Lung (tissue), 17 donors: ENCODE measurements at places on chromosomes 1 and 21. TPM values are rescaled to one million over a fixed set of nuclear protein-coding genes. Genes with fewer than 3 reads are reported as not detected.
A peak's percentile ranks its signal among the peaks of the same experiment; 100 is the strongest.

DNA sequence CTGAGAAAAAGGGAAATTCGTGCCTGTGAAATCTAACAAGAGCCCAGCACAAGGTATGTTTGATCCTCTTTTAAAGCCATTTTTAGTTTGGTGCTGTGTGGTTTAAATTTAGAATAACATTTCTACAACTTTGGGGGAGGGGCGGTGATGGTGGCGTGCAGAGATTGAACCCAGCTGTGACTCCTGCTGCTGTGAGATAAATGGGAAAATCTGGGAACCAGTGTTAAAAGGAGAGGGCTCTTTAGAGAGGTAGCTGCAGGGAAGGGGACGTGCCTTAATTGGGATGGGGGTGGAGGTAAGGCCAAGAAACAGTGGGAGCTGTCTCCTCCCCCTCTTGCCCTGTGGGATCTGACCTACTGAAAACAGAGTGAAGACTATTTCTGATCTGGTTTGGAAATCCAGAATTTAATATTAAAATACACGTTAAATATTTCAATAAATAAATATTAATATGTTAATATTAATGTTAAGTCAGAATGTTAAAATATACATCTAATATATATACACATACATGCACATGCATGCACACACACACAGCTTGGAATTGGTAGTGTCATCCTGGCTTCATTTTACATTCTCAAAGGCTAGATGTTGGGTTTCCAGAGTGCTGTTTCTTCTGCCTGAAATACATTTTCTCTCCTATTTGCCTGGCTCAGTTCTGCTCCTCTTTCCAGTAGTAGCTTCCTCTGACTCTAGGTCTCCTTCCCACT, 30.1 kb upstream of the DNAJC6 start:
- H3K36me3 ChIP-seq, result no peaks in the 10 kb centered on the region
- DNase-seq, result peak; percentile 89
- peaks cover 2% of the 10 kb centered on the region for H3K4me1 ChIP-seq
- no peak overlapping the region for H3K27ac ChIP-seq
- H3K4me3 ChIP-seq, result no peak overlapping the region
- peaks cover 5% of the 10 kb centered on the region for H3K27me3 ChIP-seq

- H3K27me3 ChIP-seq, result no peaks in the 10 kb centered on the region
- H3K4me1 ChIP-seq, result peaks cover 2% of the 10 kb centered on the region
- H3K27ac ChIP-seq, result no peak overlapping the region
- no peak for DNase-seq
- H3K36me3 ChIP-seq, result no peaks in the 10 kb centered on the region
Observed at GRCh38 chr1:116178837-116179236, 67.6 kb downstream of the MAB21L3 start.

GRCh38 chr1:44808938-44809917, 905 bp downstream of the BTBD19 start:
- peaks cover 13% of the 10 kb centered on the region for H3K4me1 ChIP-seq
- DNase-seq, result peak; percentile 72
- H3K27ac ChIP-seq, result peak overlapping the region; percentile 100

DNA sequence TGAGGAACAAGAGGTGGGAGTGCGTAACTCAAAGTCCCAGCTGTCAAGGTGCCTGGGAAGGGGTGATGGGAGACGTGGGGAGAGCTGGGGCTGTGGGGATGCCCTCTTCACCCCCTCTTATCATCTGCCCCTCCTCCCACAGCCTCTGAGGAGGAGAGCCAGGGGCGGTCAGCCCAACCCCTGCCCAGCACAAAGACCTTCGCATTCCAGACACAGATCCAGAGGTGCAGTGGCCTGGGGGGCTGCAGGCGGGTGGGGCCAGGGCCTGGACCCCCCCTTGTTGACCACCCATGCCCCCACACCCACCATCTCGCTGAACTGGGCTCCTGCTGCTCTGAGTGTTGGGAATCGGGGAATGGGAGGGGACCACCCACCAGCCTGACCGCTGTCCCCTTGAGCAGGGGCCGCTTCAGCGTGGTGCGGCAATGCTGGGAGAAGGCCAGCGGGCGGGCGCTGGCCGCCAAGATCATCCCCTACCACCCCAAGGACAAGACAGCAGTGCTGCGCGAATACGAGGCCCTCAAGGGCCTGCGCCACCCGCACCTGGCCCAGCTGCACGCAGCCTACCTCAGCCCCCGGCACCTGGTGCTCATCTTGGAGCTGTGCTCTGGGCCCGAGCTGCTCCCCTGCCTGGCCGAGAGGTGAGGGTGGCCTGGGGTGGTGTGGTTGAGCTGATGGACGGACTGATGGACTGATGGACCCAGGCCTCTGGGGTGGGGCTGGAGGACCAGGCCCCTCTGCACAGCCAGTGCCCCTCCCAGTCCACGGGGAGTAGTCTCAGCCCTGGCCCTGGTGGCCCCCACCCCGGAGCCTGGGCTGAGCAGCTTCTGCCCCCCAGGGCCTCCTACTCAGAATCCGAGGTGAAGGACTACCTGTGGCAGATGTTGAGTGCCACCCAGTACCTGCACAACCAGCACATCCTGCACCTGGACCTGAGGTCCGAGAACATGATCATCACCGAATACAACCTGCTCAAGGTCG, 29.7 kb downstream of the TRIM11 start:
- H3K27ac ChIP-seq, result no peak overlapping the region
- no peak overlapping the region for H3K4me3 ChIP-seq
- H3K27me3 ChIP-seq, result no peaks in the 10 kb centered on the region
- H3K36me3 ChIP-seq, result peaks cover 5% of the 10 kb centered on the region
- H3K4me1 ChIP-seq, result no peaks in the 10 kb centered on the region
- no peak for DNase-seq

- H3K4me1 ChIP-seq, result no peaks in the 10 kb centered on the region
- H3K4me3 ChIP-seq, result no peak overlapping the region
- no peaks in the 10 kb centered on the region for H3K36me3 ChIP-seq
- DNase-seq, result no peak
- no peak overlapping the region for H3K27ac ChIP-seq
Observed at GRCh38 chr21:21688889-21689288, 690.7 kb downstream of the NCAM2 start.

- H3K27ac ChIP-seq, result peak overlapping the region; percentile 86
- peaks cover 8% of the 10 kb centered on the region for H3K4me1 ChIP-seq
- H3K36me3 ChIP-seq, result peaks cover 4% of the 10 kb centered on the region
- no peak for DNase-seq
- H3K27me3 ChIP-seq, result no peaks in the 10 kb centered on the region
- no peak overlapping the region for H3K4me3 ChIP-seq
Observed at GRCh38 chr21:46456750-46457149, 1.9 kb upstream of the DIP2A start.

GRCh38 chr21:45547545-45547900, 5.3 kb upstream of the SLC19A1 start:
- DNase-seq, result no peak
- H3K36me3 ChIP-seq, result no peaks in the 10 kb centered on the region
- no peaks in the 10 kb centered on the region for H3K27me3 ChIP-seq
- H3K4me3 ChIP-seq, result no peak overlapping the region
- H3K27ac ChIP-seq, result no peak overlapping the region

DNA sequence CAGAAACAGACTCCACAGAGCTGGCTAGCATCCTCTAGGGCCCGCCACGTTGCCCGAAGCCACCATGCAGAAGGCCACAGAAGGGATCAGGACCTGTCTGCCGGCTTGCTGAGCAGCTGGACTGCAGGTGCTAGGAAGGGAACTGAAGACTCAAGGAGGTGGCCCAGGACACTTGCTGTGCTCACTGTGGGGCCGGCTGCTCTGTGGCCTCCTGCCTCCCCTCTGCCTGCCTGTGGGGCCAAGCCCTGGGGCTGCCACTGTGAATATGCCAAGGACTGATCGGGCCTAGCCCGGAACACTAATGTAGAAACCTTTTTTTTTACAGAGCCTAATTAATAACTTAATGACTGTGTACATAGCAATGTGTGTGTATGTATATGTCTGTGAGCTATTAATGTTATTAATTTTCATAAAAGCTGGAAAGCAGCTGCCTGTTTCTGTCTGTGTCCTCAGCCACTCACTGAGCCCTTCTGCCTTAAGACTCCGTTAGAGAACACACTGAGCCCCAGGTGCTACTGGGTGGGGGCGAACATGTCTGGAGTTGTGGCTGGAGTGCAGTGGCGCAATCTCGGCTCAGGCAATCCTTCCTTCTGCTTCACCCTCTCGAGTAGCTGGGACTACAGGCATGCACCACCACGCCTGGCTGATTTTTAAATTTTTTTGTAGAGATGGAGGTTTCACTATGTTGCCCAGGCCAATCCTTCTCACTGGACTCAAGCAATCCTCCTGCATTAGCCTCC, 14.8 kb downstream of the MFSD2A start:
- H3K27me3 ChIP-seq, result no peaks in the 10 kb centered on the region
- H3K4me1 ChIP-seq, result peaks cover 7% of the 10 kb centered on the region
- no peak overlapping the region for H3K4me3 ChIP-seq
- H3K36me3 ChIP-seq, result no peaks in the 10 kb centered on the region
- no peak overlapping the region for H3K27ac ChIP-seq
- no peak for DNase-seq

- no peak overlapping the region for H3K27ac ChIP-seq
- peaks cover 26% of the 10 kb centered on the region for H3K36me3 ChIP-seq
Observed at GRCh38 chr1:113958691-113959090, 20.6 kb upstream of the OLFML3 start.

- H3K27me3 ChIP-seq, result no peaks in the 10 kb centered on the region
- H3K4me1 ChIP-seq, result peaks cover 6% of the 10 kb centered on the region
- no peak overlapping the region for H3K4me3 ChIP-seq
Observed at GRCh38 chr21:35357041-35357780, 308.1 kb upstream of the RUNX1 start.

- peaks cover 17% of the 10 kb centered on the region for H3K4me1 ChIP-seq
- no peaks in the 10 kb centered on the region for H3K27me3 ChIP-seq
- no peak for DNase-seq
- H3K27ac ChIP-seq, result peak overlapping the region; percentile 12
Observed at GRCh38 chr1:207312604-207312920, 8.9 kb upstream of the CD55 start.

DNA sequence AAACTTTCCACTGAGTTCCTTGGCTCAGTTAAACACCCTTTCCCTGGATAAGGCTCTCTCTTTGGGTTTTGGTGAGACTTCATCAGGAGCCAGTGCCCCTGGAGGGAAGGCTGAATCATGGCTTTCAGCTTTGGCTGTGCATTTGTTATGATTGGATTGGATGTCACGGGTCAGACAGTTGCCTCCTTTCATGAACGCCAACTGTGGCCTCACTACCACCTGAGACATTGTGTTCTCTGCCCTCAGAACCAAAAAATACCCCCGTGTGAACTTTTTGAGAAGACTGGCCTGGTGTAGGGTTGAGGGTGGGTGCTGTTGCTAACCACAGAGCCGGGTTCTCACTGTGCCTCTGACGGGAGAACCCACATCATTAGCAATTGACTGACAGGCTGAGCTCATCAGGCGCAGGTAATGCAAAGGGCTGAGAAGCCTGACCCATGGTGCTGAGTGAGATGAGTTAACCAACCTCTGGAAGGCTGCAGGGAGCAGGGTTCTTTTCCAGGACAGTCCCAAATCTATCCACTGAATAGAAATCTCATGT, 65.6 kb downstream of the HHAT start:
- no peaks in the 10 kb centered on the region for H3K4me1 ChIP-seq
- DNase-seq, result no peak
- no peak overlapping the region for H3K27ac ChIP-seq
- no peaks in the 10 kb centered on the region for H3K27me3 ChIP-seq
- no peaks in the 10 kb centered on the region for H3K36me3 ChIP-seq

GRCh38 chr1:8889103-8889846, 10.8 kb upstream of the ENO1 start:
- no peak overlapping the region for H3K4me3 ChIP-seq
- peaks cover 5% of the 10 kb centered on the region for H3K4me1 ChIP-seq
- peak overlapping the region; percentile 57 for H3K27ac ChIP-seq
- H3K36me3 ChIP-seq, result no peaks in the 10 kb centered on the region

GRCh38 chr1:24899581-24900485, 30.2 kb downstream of the RUNX3 start:
- no peaks in the 10 kb centered on the region for H3K27me3 ChIP-seq
- no peak for DNase-seq
- no peak overlapping the region for H3K27ac ChIP-seq
- H3K4me3 ChIP-seq, result no peak overlapping the region

GRCh38 chr1:53001128-53001527, 60.9 kb upstream of the PODN start:
- H3K4me3 ChIP-seq, result no peak overlapping the region
- H3K4me1 ChIP-seq, result no peaks in the 10 kb centered on the region
- H3K27ac ChIP-seq, result no peak overlapping the region
- DNase-seq, result no peak

DNA sequence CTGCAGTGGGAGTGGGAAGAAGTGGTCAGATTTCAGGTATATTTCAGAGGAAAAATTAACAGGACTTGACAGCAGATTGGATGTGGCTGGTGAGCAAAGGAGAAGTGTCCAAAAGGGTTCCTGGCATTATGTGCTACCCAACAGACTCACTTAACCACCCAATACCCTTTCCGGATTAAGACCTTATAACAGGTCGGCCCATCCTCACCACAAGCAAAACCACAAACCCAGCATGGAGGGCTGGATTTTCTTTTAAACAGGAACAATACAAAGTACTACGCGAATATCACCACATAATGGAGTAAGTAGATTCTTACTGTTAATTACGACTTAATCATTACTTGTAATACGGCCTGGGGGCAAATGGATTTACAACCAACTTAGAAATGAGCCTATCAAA, 59.2 kb downstream of the WDR64 start:
- no peaks in the 10 kb centered on the region for H3K4me1 ChIP-seq
- H3K36me3 ChIP-seq, result no peaks in the 10 kb centered on the region
- no peak overlapping the region for H3K4me3 ChIP-seq
- DNase-seq, result no peak
- H3K27ac ChIP-seq, result no peak overlapping the region
- peaks cover 4% of the 10 kb centered on the region for H3K27me3 ChIP-seq

GRCh38 chr1:10662824-10663677, 133.4 kb downstream of the CASZ1 start:
- DNase-seq, result no peak
- H3K36me3 ChIP-seq, result no peaks in the 10 kb centered on the region
- H3K4me3 ChIP-seq, result no peak overlapping the region
- peak overlapping the region; percentile 75 for H3K27ac ChIP-seq
- peaks cover 42% of the 10 kb centered on the region for H3K4me1 ChIP-seq

- no peak overlapping the region for H3K27ac ChIP-seq
- H3K27me3 ChIP-seq, result peaks cover 23% of the 10 kb centered on the region
- DNase-seq, result peak; percentile 26
- no peak overlapping the region for H3K4me3 ChIP-seq
- H3K36me3 ChIP-seq, result no peaks in the 10 kb centered on the region
- H3K4me1 ChIP-seq, result no peaks in the 10 kb centered on the region
Observed at GRCh38 chr1:50109647-50110075, 941 bp downstream of the ELAVL4 start.

The SLAMF9 gene
- polyA plus RNA-seq, result 0.37 TPM

The RUSC1 gene
- 20.6 TPM for polyA plus RNA-seq

The FOXO6 gene
- polyA plus RNA-seq, result 0.22 TPM

The DCST2 gene
- polyA plus RNA-seq, result 1.7 TPM

The NR5A2 gene
- 1.2 TPM for polyA plus RNA-seq

The FAM151A gene
- 0.06 TPM for polyA plus RNA-seq

The EIF2D gene
- 27.7 TPM for polyA plus RNA-seq

The OR2G3 gene
- not detected for polyA plus RNA-seq

The F13B gene
- not detected for polyA plus RNA-seq

The SAMD11 gene
- 3.8 TPM for polyA plus RNA-seq

The PADI2 gene
- polyA plus RNA-seq, result 12.8 TPM

The TENT5C gene
- polyA plus RNA-seq, result 5.0 TPM
